ENCODE measurements at places on chromosomes 6 and 20.

DNA sequence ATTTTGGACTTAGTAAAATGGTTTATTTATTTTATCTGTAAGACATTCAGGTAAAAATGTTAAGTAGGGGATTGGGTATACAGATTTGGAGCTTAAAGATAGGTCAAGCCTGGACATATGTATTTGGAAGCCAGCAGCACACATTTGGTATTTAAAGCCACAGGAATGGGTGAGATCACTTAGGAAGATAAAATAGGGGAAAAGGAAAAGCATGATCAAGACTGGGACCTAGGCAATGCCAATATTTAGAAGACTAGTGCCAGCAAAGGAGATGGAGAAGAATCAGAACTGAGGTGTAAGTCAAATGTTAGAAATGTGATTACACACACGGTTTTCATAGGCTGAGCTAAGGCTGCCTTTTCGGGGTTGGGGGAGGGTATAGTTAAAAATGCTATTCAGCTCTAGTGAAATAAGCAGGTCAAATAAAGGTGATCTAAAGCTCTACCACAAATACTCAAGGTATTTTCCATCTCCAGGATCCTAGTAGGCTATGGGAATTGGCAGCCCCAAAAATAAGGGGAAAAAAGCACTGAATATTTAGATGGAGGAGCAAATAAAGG is 20.6 kb downstream of the SLC2A12 start:
- no peak for DNase-seq

DNA sequence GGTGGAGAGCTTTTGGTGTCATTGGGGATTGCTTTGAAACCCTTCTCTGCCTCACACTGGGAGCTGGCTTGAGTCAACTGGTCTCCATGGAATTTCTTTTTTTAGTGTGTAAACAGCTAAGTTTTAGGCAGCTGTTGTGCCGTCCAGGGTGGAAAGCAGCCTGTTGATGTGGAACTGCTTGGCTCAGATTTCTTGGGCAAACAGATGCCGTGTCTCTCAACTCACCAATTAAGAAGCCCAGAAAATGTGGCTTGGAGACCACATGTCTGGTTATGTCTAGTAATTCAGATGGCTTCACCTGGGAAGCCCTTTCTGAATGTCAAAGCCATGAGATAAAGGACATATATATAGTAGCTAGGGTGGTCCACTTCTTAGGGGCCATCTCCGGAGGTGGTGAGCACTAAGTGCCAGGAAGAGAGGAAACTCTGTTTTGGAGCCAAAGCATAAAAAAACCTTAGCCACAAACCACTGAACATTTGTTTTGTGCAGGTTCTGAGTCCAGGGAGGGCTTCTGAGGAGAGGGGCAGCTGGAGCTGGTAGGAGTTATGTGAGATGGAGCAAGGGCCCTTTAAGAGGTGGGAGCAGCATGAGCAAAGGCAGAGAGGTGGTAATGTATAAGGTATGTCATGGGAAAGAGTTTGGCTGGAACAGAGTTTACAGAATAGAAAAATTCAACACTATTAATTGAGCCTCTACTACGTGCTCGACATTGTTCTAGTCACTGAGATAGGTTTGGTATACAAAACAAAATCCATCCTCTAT is 31.2 kb downstream of the SRSF3 start:
- peak; percentile 92 for DNase-seq

DNA sequence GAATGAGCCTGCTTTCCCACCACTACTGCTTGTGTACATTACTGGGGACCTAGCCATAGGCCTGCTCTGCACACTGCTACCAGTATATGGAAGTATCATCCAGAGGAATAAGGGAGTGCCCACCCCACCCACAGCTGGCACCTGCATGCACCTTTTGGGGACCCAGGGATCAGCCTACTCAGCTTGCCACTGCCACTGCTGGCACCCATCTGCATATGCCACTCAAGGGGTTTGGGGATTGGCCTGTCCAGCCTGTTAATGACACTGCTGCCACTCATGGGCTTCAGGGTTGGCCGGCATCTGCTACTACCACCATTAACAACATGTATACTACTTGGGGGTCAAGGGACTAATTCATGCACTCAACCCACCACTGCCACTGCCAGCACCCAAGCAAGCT is 832.1 kb downstream of the PHF3 start:
- DNase-seq: no peak

DNA sequence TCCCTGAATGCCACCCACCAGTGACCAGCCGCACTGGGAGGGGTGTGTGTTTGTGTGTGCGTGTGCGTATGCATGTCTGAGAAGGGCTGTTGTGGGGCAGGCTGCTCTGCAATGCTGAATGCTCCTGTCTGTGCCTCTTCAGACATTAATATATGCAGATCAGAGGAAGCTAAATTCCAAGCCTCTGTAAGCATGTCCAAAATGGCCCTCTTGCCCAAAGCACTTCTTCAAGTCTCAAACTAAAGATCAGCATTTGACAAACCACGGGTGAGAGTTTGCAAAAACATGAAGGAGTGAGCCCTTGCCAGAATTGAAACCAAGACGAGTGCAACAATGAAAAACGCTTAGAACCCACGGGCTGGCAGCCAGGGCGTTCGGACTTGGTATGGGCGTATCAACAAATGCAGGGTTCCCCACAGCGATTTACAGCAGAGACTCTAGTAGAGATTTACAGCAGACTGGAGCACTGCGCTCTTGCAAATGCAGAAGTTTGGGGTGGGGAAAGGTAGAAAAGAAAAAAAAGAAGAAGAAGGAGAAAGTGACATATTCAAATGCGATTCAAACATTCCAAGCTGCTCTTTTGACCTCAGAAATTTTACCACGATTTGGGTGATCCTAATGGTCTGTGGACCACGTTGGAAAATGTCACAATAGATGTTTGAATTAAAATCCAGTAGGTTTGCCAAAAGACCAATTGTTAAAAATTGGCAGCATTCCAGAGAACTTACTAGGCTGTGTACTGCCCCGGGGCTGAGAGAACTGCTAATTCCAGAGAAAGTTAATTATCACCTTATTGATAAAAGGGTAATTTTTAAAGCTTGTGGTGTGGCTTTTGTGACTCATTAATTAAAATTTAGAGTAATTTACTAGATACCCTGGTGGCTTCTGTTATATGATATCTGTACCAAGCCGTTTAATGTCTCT is 3.5 kb downstream of the SCML4 start:
- peak; percentile 81 for DNase-seq

DNA sequence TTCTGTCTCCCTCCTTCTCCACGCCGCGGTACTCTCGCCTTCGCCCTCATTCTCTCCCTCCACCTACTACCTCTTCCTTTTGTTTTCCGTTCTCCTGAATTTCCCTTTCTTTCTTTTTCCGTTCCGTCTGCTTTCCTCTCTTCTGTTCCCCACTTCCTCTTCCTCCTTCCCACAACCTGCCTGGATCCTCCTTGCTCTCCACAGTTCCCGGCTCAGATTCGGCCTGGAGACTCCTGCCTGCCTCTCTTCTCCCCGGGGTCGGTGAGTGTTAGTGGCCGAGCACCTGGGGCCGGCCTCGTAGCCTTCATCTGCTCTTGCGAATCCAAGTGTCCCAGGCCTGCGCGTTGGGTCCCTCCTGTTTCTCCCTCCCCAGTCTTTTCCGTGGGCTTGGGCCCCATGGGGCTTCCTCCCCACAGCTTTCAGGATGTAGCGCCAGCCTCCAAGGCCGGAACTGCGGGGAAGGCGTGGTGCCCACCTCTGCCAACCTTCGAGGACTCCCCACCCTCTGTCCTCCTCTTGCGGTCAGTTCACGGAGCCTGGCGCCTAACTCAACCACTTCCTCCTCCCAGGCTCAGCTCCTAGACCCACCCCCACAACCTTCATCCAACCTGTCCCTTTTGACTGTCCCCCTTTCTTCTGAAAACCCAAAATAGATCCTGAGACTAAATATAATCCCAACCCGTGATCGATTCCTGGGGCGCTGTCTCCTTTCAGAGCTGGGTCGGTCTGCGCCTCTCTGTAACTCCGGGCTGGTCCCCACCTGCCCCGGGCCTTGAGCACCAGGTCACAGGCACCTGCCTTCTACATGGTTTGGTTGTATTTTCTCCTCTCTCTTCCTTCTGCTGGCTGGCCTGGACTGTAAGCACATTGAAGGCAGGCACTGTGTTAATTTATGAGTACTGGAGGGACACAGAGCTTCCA is 6.8 kb downstream of the NRN1 start:
- no peak for DNase-seq

GRCh38 chr20:62360854-62361798 is 6.0 kb downstream of the LAMA5 start:
- DNase-seq: peak; percentile 70

GRCh38 chr6:136640132-136640915 is 90.1 kb upstream of the MAP7 start:
- no peak for DNase-seq

- DNase-seq: no peak
Measured at GRCh38 chr20:17622851-17623508, 53.1 kb downstream of the DSTN start.

All from tongue (tissue), 3 donors.